ENCODE measurements at places on chromosomes 5 and 9.

DNA sequence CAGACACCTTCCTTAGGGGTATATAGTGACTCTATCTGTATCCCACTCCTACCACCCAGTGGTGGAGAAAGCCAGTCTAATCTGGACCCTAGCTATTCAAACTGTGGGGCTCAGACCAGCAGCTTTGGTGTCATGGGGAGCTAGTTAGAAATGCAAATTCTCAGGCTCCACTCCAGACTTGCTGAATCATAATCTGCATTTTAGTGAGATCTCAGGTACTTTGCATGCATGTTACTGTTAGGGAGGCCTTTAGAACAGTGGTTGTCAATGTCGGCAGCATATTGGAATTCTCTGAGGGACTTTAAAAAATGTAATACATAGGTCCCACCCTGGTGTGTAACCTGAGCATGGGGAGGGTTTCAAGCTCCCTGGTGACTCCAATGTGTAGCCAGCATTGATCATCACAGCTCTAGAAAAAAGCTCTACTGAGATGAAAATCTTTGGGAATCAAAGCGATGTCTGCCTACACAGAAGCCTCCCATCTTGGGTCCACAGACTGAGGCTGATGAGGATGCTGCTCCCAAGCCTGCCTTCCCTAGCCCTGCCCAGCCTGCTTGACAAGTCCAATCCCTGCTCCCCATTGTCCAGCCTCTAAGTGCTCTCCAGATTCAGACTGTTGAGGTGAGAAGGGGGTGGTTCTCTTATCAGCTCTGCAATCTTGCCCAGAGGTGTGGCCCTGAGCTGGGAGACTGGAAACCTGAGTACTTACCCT, 11.9 kb upstream of the GM2A start:
- DNase-seq: no peak

DNA sequence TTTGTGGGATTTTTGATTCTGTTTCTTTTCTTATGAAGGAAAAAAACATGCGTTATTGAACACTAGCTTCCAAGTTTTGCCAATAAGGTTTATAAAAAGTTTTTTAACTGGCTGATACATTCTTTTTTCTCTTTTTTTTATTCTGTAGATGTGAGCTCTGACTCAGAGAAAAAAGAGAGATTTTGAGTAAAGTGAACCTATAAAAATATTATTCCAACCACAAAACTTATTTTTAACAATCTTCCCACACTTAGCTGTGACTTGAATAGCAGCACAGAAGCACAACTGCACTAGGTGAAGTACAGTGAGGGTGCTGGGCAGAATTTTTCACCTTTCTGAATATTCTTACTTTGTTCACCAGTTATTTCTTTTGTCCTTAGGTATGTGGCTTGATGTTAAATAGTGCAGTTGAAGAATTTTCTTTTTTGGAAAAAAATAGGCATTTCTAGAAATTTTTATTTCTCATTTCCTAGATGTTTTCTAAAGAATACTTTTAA, 41.6 kb downstream of the CHSY3 start:
- no peak for DNase-seq

DNA sequence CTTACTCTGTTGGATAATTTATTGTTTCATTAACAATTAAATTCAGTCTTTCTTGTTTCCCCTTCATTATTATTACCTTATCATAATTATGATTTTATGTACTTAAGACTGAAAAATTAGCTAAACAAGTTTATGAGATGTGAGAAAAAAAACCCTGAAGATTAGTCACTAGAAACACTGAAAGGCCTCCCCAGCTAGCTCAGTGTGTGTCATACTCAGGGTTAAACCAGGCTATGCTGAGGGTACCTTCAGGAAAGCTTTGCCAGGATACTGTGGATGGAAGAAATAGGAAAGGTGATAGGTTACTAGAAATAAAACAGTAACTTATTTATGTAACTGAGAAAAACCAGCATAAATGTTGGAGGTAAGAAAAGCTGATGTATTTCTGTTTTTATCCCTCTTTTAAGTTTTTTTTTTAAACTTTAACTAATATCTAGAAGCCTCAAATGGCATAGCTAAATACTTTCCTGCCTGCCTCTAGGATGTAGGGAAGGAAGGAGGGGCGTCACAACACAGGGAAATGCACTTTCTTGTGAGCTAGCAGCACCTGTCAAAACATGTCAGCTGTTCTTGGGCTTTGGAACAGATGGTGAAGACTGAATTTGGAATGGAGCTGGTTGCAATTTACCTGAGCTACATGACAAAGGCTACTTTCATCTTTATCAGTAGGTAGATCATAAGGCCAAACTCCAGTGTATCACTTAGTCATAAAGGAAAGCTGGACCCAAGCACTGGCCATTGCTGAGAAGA, 24.2 kb downstream of the NMRK1 start:
- DNase-seq: no peak

GRCh38 chr9:77763566-77763965, 115.4 kb upstream of the GNA14 start:
- DNase-seq: no peak

DNA sequence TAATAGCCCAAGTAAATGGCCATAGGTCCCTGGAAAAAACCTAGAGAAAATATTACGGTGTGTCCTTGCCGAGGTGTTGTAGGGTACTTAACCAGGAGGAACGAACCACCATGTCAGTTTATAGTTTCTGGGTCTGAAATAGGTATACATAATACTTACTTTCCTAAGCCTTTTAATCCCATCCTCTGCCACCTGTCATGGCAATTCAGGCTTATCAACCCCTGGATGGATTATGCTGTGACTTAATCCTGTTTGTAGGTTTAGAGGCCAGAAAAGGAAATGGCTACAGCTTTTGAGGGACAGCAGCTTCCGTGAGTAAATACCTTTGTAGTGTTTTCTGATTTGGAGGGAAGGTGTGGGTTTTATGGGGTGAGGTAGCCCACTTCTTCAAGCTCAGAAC, 89.1 kb upstream of the PTPRD start:
- no peak for DNase-seq

DNA sequence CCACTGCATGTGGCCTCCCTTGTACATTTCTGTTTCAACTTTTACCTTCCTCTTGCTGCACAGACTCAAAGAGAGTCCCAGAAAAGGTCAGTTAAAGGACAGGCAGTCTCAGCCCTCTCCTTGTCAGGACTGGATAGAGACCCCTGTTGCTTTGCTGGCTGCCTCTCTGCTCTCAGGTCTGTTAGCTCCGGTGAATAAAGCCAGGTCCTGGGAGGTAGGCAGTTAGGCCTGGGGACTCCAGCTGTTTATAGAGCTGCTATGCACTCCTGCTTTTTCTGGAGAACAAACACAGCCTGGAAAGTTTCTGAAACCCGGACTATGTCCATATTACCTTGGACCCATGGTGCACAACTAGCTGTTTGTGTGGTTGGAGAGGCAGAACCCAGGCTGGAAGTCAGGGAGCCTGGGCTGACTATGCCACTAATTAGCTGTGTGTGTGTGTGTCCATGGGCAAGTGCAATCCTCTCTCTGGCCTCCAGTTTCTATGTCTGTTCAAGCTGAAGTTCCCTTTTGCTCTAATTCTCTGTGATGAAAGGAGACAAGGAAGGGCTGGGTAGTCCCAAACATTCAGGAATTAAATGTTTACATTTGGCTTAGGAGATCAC, 42.9 kb downstream of the GLRA1 start:
- no peak for DNase-seq

GRCh38 chr5:125298258-125298657, 551.8 kb upstream of the ZNF608 start:
- no peak for DNase-seq

GRCh38 chr9:70479880-70480291, 65.4 kb upstream of the KLF9 start:
- no peak for DNase-seq

DNA sequence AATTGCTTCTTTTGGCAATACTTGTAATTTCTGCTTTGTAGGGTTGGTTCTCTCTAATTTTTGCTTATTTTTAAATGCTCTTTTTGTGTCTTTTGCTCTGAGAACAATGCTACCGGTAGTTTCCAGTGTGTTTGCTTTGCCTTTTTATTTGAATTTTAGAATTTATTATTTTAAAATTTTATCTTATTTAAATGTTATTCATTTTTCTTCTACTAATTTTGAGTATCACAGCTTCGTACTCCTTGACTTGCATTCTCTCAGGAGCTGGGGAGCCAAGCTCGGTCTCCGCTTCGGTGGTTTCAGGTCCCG, 45.9 kb downstream of the ANXA2R start:
- DNase-seq: no peak

GRCh38 chr9:131677444-131678180, 62.3 kb downstream of the RAPGEF1 start:
- no peak for DNase-seq

DNA sequence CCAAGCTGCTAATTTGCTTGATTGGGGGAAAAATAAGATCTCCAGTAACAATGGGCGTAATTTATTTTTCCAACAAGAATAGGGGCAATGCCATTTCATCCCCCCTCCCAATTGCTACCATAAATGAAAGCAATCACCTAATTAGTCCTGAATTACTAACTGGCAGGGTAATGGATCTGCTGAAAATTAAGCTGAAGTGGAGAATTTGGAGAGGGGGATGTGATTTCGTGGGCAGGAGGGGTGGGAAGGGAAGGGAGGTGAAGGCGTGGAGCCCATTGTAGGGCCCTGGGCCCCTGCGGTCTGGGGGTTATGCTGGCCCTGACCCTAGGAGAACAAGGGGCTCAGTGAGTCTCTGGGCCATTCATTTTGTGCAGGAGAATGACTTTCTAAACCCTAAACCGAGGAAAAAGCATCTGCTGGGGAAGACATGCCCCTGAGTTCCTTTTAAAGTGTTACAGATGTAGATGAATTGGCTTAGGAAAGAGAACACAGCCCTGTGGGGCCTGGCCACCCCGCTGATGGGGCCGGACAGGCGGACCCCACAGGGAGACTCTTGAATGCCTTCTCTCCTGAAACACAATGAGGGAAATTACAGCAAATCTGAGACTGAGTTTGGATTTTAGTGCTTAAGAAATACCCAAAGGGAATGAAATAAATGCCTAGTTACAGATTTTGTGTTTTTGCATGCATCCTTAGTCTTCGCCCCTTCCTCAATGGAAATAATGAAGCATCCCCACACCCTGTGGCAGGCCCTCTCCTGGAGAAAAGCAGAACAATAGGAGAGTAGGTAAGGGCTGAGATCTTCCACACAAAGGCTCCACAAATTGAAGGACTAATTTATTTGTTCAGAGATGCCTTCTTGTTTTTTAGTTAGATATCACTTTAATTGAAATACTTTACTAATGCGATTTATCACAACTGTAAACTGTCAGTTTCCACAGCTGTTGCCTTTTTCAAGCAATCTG, 143.2 kb downstream of the PSAT1 start:
- no peak for DNase-seq

DNA sequence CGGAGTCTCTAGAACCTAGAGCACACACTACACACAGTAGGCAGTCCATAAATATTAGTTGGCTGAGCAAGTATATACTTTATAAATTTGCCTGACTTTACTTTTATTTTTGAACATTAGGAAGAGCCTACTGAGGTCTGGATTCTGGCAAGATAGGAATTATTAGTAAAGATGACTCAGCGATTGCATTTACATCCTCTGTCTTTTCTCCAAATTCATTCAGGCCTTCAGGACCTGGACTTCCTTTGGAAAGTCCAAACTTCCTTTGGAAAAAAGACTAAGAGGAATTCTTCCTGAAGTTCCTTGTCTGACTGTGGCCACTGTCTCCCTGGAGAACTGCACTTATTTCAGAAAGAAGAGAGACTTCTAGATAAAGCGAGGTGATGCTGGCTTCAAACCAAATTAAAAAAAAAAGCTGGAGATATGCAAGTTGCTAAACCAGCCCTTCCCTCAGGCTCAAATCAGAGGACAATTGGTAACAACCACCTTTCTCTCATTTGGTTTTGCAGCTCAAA, 251.3 kb downstream of the GAS1 start:
- DNase-seq: no peak

GRCh38 chr9:111974092-111974681, 77.6 kb downstream of the UGCG start:
- no peak for DNase-seq

- no peak for DNase-seq
Observed at GRCh38 chr9:107982745-107983144, 493.2 kb upstream of the KLF4 start.

- no peak for DNase-seq
Observed at GRCh38 chr5:154683101-154683880, 71.9 kb upstream of the LARP1 start.

- no peak for DNase-seq
Observed at GRCh38 chr5:171242521-171242920, 66.5 kb upstream of the TLX3 start.

GRCh38 chr5:175365866-175366265, 78.1 kb downstream of the DRD1 start:
- no peak for DNase-seq

DNA sequence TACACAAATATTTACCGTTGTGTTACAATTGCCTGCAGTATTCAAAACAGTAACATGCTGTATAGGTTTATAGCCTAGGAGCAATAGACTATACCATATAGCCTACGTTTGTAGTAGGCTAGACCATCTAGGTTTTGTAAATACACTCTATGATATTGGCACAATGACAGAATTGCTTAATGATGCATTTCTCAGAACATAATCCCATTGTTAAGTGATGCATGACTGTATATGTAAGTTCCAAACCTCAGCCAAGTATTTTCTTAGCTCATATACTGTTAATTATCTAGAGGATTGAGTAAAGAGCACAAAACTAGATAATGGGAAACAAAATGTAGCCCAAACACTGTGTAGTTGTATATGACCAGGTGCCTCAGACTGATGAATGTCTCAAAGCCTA, 220.1 kb downstream of the ANXA1 start:
- DNase-seq: no peak

- DNase-seq: no peak
Observed at GRCh38 chr9:126860077-126860756, at the start of gene ZBTB34. TSS of gene ZBTB34 (plus strand) at chr9:126860639. CDS start at chr9:126879400, 18,761 bp downstream.

DNA sequence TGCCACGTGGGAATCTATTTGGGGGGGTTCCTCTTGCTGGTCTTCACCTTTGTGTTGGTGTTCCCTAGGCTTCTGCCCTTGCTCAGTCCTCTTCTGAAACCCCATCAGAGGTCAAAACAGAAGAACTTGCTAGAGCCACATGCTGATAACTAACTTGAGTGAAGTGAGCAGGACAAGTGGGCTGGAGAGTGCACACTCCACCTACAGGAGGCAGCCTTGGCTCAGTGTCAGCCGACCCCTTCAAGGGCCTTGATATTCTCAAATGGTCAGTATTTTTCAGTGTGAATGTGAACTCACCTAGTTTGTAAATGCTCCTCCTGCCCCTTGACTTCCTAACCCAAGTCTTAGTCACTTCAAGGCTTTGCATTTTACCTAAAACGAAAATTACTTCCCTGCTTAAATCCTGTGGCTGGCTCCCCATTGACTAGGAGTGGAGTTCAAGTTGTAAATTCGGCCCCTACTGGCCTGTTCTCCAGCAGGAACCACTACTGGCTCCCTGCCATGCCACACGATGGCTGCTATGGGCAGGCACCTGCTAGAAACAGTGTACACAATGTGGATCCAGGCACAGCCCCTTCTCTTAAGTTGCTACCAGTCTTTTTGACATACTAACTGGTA, 3.6 kb upstream of the SLC1A3 start:
- DNase-seq: no peak

DNA sequence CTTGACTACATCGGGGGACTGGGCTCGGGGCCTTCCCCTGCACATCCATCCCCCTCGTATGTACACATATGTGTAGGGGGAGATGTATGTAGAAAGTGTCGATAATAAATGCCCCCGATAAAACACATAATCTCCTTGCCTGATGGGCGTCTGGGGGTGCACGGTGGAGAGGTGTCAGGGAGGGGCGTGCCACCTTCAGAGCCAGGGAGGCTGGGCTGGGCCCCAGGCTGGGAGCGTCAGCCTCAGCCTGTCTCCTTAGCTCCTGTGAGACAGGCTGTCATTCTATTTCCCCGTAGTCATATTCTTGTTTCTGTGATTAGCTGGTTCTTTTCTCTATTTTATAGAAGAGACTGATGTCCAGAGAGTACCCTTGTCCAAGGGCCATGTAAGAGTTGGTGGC, 4.7 kb upstream of the RXRA start:
- no peak for DNase-seq
